Adrenal gland (tissue), 19 donors: ENCODE measurements at places on chromosomes 6 and 20. TPM values are rescaled to one million over a fixed set of nuclear protein-coding genes. Genes with fewer than 3 reads are reported as not detected.

CDSN gene
- polyA plus RNA-seq: not detected

RTEL1 gene
- polyA plus RNA-seq: 70.8 TPM

GRCh38 chr6:128505603-128506002 lies 14.8 kb downstream of the PTPRK start:
- H3K27ac ChIP-seq: no peak overlapping the region
- no peaks in the 10 kb centered on the region for H3K4me1 ChIP-seq
- no peaks in the 10 kb centered on the region for H3K27me3 ChIP-seq

- peaks cover 3% of the 10 kb centered on the region for H3K4me1 ChIP-seq
- DNase-seq: no peak
- no peaks in the 10 kb centered on the region for H3K36me3 ChIP-seq
- no peak overlapping the region for H3K27ac ChIP-seq
Observed at GRCh38 chr6:107230024-107230423, 114.7 kb upstream of the BEND3 start.

DNA sequence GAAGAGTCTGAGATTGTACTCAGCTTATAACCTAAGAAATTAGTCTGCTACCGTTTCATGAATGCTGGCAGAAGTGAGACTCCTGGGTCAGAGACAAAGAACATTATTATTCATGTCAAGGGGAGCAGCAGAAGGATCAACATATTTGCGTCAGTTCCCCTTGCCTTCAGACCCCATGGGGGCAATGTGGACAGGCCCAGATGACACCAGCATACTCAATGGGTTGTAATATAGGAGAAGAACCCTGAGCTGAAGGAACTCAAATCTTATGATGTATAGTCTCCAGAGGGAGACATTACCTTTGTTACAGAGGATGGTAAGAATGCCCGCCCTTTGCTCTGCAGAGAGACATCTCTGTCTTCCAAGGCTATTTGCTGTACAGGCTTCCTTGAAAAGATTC lies 384.4 kb downstream of the EPM2A start:
- no peaks in the 10 kb centered on the region for H3K36me3 ChIP-seq
- no peaks in the 10 kb centered on the region for H3K4me1 ChIP-seq
- no peak overlapping the region for H3K4me3 ChIP-seq

GGT7 gene
- 27.8 TPM for polyA plus RNA-seq

HLA-DRB1 gene
- polyA plus RNA-seq: 69.2 TPM

DNA sequence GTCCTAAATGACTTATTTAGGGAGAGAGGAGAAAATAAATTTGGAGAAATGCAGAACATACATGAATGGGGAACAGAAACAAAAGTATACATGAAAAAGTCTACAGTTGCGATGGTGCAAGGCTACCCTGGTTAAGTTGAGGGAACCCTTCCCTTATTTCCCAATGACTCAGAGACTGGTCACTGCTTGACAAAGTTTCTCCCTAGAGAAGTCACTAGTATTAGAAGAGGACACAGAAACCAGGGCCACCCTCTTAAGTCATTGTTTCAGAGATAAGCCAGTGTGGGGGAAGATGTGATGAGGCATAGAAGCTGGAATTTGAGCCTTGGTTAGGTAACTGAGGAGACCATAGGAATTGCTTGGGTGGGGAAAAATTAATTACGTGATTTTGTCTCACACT lies 24.4 kb upstream of the EDN1 start:
- H3K4me1 ChIP-seq: no peaks in the 10 kb centered on the region
- no peaks in the 10 kb centered on the region for H3K36me3 ChIP-seq
- no peak overlapping the region for H3K27ac ChIP-seq
- H3K4me3 ChIP-seq: no peak overlapping the region

BEND3 gene
- 0.71 TPM for polyA plus RNA-seq

- H3K27ac ChIP-seq: no peak overlapping the region
- DNase-seq: no peak
- H3K4me3 ChIP-seq: no peak overlapping the region
Observed at GRCh38 chr6:159602431-159603041, 90.5 kb downstream of the SOD2 start.

DNA sequence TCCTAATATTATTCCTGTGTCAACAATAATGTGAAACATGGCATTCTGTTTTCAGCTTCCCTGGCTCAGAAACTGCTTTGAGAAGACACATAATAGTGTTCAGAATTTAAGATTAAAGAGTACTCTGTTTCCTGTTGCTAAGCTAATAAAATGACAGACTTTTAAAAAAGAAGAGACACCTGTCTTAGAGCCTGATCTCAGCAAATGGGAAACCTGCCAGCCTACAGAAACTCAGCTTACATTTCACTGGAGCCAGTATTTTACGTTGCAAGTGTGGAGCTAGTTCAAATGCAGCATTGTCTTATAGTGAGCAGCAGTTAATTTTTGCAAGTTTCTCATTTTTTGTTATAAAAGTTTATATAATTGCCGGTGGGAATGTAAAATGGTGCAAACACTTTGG lies 28.8 kb downstream of the KIZ start:
- H3K4me1 ChIP-seq: no peaks in the 10 kb centered on the region
- no peak overlapping the region for H3K27ac ChIP-seq
- H3K27me3 ChIP-seq: no peaks in the 10 kb centered on the region
- H3K4me3 ChIP-seq: no peak overlapping the region

DNA sequence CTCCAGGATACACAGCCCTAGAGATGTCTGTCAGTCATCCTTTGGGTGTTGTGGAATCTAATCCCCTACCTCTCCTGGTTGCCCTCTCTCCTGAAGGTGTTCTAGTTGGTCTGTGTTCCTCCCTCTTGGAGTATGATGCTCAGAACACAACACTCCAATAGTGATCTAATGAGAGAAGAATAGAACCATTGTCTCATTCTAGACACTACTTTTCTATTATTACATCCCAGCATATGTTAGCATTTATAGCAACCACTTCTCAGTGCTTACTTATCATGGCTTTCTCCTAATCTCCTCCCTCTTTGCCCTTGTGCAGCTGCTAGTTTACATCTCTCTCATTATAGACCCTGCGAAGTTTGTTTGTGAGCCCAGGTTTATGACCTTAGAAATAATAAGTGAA lies 109.0 kb downstream of the UNC5CL start:
- H3K27ac ChIP-seq: no peak overlapping the region
- H3K36me3 ChIP-seq: no peaks in the 10 kb centered on the region
- DNase-seq: no peak
- H3K4me3 ChIP-seq: no peak overlapping the region

SAMD3 gene
- polyA plus RNA-seq: 5.2 TPM

DNA sequence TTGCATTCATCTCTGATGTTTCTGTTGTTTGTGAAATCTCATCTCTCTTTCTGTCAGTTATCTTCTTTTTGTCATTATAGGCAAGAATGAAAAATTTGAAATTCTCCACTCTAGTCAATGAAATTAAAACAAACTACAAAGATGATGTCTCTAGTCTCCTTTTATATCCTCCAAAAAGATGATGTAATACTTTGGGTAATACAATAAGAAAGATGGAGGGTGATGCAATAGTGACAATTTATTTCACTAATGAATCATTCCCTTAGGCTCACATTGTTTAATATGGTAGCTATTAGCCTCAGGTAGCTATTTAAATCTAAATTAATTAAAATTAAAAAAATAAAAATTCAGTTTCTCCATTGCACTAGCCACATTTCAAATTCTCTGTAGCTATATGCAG lies 145.4 kb downstream of the UST start:
- no peak for DNase-seq
- no peak overlapping the region for H3K4me3 ChIP-seq
- H3K27me3 ChIP-seq: no peaks in the 10 kb centered on the region

BPIFB2 gene
- not detected for polyA plus RNA-seq

DNA sequence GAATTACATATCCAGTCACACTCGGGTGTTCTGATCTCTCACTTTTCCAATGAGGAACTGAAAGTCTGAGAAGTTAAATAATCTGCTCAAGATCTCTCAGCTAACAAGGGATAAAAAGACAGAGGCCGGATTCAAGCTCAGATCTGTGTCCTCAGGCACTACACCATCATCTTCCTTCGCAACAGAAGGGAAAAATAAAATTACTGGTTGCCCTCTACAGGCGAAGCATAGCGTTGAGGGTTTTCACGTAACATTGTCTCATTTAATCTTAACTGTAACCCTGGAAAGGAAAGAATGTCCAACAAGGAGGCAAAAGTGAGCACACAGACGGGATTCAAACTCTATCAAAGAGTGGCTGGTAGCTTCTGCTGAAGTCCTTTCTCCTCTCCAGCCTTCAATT lies 67.8 kb upstream of the ANKEF1 start:
- DNase-seq: no peak
- H3K27me3 ChIP-seq: no peaks in the 10 kb centered on the region
- no peak overlapping the region for H3K4me3 ChIP-seq
- H3K27ac ChIP-seq: no peak overlapping the region
- no peaks in the 10 kb centered on the region for H3K4me1 ChIP-seq
- H3K36me3 ChIP-seq: no peaks in the 10 kb centered on the region

- no peak overlapping the region for H3K27ac ChIP-seq
- DNase-seq: no peak
- no peaks in the 10 kb centered on the region for H3K27me3 ChIP-seq
- H3K4me1 ChIP-seq: peaks cover 39% of the 10 kb centered on the region
- no peak overlapping the region for H3K4me3 ChIP-seq
Observed at GRCh38 chr6:16751251-16751946, 9.9 kb downstream of the ATXN1 start.

- H3K4me1 ChIP-seq: peaks cover 7% of the 10 kb centered on the region
- no peak for DNase-seq
- no peak overlapping the region for H3K4me3 ChIP-seq
- no peaks in the 10 kb centered on the region for H3K36me3 ChIP-seq
- no peak overlapping the region for H3K27ac ChIP-seq
Observed at GRCh38 chr6:170018936-170019817, 267.8 kb downstream of the ERMARD start.

DNA sequence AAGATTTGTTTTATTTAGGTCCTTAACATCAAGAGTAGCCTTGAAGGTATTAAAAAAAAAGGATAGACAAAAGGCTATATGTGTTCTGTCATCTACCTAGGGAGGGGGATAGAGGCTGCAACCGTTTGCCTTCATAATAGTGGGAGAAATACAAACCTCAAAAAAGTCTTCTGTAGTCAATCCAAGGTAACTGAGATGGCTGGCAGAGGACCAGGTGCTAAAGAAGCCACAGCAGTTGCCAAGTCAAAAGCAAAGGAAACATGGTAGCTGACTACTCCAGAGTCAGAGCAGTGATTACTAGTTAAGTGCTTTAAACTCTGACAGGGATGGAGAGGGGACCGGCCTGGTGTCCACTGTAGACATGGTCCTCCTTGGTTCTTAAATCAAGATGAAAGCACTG lies 249.4 kb downstream of the PTPRK start:
- no peak for DNase-seq
- no peak overlapping the region for H3K4me3 ChIP-seq
- no peaks in the 10 kb centered on the region for H3K27me3 ChIP-seq
- no peak overlapping the region for H3K27ac ChIP-seq

SCGN gene
- 2.4 TPM for polyA plus RNA-seq

DNA sequence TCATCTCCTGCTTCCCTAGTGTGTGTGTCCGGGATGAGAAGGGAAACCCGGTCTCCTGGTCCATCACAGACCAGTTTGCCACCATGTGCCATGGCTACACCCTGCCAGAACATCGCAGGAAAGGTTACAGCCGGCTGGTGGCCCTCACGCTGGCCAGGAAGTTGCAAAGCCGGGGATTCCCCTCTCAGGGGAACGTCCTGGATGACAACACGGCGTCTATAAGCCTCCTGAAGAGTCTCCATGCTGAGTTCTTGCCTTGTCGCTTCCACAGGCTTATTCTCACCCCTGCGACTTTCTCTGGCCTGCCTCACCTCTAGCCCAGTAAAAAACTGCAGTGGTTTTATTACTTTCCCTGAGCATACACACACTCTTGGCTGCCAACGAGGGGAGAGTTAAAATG lies 23.9 kb upstream of the C6orf141 start:
- no peaks in the 10 kb centered on the region for H3K27me3 ChIP-seq
- H3K36me3 ChIP-seq: no peaks in the 10 kb centered on the region
- H3K27ac ChIP-seq: no peak overlapping the region
- no peak for DNase-seq

CLPSL2 gene
- not detected for polyA plus RNA-seq

- H3K27ac ChIP-seq: no peak overlapping the region
- no peaks in the 10 kb centered on the region for H3K4me1 ChIP-seq
- no peak for DNase-seq
- H3K4me3 ChIP-seq: no peak overlapping the region
Observed at GRCh38 chr6:14001329-14002012, 76.7 kb downstream of the RNF182 start.

- H3K27me3 ChIP-seq: no peaks in the 10 kb centered on the region
- DNase-seq: no peak
- no peak overlapping the region for H3K27ac ChIP-seq
- no peak overlapping the region for H3K4me3 ChIP-seq
Observed at GRCh38 chr20:38202153-38202981, 37.3 kb upstream of the TGM2 start.
